ENCODE measurements at places on chromosomes 13 and 19.

DNA sequence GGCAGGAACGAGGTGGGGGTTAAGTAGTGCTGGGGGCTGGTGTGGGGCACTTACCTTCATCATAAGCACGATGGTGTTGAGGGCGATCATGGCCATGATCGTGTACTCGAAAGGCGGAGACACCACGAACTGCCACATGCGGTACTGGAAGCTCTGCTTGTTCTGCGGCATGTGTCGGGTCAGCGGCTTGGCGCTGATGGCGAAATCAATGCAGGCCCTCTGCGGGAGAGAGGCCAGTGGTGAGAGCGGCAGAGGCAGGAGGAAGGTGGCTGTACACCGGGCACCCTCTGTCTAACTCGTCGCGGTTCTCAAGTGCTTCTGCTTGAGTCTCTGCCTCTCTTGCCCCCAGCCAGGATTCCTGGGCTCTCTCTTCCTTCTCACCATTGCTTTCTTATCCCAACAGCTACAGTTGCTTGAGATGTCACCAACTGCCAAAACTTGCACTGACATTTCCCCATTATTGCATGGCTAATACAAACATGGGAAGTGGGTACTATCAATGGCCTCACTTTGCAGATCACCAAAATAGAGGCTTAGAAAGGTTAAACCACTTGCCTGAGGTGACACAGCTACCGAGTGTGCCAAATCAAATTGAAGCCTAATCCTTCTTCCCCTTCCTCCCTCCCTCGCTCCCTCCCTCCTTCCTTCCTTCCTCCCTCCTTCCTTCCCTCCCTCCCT, 105.0 kb downstream of the IER2 start:
- DNase-seq, result no peak

DNA sequence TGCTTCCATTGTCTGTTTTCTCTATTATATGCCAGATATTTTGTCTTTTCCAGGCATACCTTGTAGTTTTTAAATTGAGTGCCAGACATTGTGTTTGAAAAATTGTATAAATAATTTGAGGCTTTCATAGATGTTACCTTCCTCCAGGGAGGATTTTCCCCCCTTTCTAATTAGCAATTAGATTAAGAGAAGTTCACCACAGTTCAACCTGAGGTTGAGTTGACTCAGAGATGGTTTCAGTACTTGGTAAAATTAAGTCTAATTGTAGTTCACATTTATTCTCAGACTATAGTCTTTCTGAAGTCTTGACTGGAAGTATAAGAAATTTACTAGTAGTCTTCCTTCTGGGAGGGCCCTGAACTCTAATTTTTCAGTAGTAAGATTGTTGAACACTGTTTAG, 104.1 kb upstream of the SCEL start:
- DNase-seq, result no peak

- no peak for DNase-seq
These were observed 26.0 kb upstream of the CHST8 start for GRCh38 chr19:33595783-33596182.

- no peak for DNase-seq
These were observed 5.1 kb downstream of the IGFLR1 start for GRCh38 chr19:35736913-35737886.

- no peak for DNase-seq
These were observed 26.8 kb upstream of the WDFY2 start for GRCh38 chr13:51557438-51557837.
